ENCODE measurements at places on chromosomes 16 and 17.

- no peak for DNase-seq
These were observed 25.0 kb upstream of the SLC6A2 start for GRCh38 chr16:55630774-55631173.

GRCh38 chr16:11067697-11068141, 123.4 kb downstream of the CLEC16A start:
- DNase-seq, result no peak

DNA sequence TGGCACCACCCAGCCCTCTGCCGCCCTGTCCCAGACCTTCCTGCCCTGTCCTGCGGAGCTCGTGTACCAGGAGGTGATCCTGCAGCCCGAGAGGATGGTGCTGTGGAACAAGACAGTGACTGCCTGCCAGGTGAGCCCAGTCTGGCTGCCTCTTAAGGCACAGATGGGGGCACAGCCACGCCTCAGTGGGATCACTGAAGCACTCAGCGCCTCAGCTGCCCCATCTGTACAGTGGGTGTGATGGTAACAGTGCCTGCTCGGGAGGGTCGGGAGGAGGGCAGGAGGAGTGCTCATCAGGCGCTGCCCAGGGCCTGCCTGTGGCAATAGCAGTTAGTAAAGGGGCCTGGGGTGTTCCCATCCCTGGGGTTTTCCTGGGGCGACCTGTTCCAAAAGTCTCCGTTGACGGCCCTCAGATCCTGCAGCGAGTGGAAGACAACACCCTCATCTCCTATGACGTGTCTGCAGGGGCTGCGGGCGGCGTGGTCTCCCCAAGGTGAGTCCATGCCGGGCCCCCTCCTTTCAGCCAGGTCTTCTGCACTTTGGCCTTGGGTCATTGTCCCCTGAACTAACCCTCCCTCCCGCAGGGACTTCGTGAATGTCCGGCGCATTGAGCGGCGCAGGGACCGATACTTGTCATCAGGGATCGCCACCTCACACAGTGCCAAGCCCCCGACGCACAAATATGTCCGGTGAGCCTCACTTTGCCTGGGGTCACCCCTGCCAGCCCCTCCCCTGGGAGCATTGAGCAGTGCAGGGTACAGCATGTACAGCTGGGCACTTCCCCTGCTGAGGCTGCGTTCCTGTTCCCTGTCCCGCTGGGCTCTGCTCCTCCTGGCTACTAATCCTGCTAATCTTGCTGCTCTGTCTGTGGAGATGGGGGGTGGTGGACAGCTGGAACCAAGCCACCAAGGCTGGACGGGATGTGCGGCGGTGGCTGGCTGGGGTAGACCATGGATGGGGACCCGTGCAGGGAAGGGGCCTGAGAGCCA, 4.5 kb upstream of the TCAP start:
- DNase-seq, result no peak

DNA sequence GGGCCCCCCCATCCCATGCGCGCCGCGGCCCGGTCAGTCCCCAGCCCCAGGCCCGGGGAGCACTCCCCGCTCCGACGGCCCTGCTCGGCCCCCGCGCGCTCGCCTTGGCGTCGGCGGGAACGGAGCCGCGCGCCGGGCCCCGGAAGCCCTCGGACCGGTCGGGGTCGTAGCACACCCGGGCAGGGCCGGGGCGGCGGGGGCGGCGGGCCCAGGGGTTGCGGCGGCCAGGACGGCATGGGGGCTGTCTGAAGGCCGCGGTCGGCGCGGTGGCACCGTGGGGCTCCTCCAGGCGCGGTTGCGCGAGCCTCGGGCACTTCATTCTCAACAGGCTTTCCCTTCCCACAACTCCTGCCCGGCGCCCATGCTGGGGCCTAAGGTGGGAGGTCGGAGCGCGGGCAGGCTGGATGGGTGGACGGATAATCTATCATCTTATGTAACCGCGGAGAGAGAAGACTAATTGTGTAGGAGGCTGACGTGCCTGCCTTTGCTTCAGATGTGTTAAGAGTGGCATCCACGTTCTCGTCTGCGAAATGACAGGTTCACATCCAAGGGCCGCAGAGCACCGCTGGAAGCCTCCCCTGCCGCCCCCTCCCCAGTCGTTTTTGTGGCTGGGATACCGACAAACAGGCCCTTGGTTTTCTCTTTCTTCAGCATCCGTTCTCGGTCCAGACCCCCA, 708 bp downstream of the BAIAP2 start:
- DNase-seq, result peak; percentile 67

GRCh38 chr17:73748508-73748907, 104.3 kb upstream of the SDK2 start:
- DNase-seq, result no peak

GRCh38 chr17:47078801-47079200, 99.7 kb upstream of the RPRML start:
- no peak for DNase-seq

DNA sequence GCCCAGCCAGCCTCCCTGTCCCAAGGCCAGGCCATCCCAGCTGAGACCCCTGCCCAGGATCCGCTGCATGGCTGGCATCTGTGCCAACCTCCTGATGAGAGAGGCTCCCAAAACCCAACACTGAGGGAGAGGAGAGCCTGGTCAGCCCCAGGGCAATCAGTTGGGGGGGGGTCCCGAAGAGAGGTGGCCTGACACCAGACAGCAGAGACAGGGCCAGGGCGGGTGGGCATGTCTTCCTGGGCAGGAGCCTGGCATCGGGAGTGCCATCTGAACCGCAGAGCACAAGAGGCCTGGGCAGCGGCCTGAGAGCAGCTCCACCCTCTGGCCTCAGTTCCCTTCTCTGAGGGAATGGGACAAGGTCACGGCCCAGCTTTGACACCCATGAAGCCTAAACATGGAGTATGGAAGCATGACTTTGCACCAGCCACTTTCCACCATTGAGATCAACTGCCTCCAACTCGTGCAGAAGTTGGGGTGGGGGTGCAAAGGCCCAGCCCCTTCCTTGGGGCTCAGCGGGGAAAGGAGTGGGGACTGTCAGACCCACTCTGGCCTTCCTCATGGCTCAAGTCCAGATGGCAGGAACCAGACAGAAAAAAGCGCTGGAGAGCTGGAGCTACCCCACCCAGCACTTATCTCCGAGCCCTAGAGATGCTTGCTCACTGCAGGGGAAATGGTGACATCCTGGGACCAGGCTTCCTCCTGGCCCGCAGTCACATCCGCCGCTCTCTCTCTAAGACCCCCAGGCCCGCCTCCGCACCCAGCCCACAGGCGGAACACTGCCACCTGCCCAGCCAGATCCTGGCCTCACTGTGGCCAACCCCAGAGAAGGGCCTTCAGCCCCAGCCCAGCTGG, 9.7 kb downstream of the RHBDF2 start:
- no peak for DNase-seq

DNA sequence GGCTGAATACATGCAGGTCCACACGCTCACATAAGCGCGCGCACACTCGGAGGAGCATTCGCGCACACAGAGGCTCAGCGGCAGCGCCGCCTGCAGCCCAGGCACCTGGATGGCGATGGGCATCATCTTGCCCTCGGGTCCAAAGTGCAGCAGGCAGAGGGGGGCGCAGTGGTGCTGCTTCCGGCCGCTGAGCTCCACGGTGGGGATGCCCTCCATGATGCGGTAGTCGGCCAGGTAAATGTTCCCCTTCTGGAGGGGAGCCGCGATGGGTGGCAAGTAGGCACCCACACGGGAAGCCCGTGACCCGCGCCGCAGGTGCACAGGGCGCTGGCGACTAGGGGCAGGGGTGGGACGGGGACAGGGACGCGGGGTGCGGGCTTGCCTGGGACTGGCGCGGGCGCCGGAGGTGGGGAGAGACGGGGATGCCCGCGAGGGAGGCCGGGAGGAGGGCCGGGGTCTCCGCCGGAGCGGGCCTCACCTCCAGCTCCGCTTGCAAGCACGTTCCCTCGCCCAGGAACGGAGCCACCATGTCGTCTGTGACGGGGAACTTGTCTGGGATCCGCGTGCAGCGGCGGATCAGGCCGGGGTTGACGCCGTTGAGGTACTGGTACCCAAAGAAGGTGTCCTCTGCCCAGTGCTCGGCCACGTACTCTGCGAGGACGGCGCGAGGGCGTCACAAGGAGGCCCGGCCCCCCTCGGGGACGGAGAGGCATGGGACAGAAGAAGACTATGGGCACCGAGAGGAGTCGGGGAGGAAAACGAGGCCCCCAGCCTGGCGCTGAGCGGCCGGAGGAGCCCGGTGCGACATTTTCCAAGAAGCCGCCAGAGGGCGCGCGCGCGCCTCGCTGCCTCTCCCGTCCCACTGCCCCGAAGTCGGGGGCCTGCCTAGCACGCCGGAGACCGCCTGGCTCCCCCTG, 8.0 kb downstream of the ALOX12B start:
- DNase-seq, result peak; percentile 82

- no peak for DNase-seq
These were observed 18.9 kb downstream of the MPP3 start for GRCh38 chr17:43814026-43814425.

DNA sequence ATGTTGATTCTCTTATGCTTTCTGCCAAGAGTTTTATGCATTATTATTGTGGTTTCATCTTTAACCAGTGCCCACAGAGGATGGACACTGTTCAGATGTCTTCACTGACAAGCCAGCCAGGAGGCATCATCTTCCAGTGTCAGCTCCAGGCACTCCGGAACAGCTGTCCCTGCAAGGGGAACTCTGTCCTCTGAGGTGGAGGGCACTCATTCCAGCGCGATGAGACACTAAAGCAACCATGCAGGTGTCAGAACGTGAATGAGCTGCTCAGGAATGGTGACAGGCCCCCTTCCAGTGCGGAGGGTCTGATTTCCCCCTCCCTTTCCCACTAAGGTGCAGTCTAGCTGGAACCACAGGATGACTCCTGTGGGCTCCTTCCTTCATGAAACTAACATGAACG, 117.5 kb downstream of the NOG start:
- no peak for DNase-seq

GRCh38 chr16:4608704-4608980, 6.0 kb downstream of the UBALD1 start:
- DNase-seq, result no peak

DNA sequence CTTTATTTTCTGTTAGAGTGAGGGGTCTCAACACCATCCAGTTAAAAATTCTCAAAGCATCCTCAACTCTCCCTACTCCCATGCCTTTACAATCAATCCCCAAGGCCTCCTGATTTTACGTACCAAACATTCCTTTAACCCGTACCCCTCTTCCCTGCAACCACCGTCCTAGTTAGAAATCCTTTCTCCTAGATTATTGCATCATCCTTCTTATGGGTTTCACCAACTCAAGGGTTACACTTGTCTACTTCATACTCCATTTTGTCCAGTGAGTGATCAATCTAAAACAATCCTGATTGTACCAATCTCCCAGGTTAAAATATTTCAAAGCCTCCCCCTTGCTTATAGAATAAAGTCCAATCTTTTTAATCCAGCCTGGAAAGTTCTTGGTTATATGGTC, 24.7 kb downstream of the SOX9 start:
- DNase-seq, result no peak

DNA sequence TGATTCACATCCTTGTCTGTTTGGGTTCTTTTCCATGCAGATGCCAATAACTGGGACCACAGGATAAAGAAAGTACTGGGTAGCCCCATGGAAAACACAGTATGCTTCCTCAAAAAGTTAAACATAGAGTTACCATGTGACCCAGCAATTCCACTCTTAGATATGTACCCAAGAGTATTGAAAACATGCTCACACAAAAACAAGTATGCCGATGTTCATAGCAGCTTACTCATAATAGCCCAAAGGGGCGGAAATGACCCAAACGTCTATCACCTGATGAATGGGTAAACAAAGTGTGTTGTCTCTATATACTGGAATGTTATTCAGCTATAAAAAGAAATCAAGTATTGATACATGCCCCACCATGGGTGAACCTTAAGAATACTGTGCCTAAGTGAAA, 55.4 kb downstream of the CYB5B start:
- DNase-seq, result no peak

- DNase-seq, result no peak
These were observed 115.3 kb upstream of the HLF start for GRCh38 chr17:55149485-55149884.

DNA sequence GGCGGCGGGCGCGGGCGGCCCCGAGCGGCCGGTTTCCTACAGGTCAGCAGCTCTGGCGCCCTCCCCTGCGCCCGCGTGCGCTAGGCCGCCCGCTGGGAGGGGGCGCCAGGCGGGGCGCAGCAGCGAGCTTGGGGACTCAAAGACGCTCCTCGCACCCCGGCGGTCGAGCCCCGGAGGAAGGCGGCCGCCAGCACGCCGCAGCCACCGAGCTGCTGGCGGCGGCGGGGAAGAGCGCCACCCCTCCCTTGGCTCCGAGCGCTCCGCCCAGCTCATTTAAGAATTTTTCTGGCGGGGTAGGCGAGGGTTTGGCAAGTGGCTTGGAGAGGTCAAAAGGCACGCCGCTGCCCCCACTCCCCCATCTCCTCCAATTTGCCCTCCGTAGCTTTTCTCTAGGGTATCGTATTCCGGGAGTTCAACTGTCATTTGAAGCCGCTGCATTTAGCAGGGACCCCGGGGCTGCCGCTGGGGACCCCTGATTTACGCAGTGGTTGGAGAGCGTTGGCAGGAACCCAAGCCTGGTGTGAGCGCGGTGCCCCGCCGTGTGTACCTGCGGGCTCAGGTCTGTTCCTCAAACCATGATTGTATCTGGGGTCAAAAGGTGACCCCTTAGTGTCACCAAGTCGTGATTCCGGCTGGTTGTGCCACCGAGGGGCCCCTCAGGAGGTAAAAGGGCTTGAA, 59.5 kb upstream of the GSE1 start:
- DNase-seq, result peak; percentile 68

DNA sequence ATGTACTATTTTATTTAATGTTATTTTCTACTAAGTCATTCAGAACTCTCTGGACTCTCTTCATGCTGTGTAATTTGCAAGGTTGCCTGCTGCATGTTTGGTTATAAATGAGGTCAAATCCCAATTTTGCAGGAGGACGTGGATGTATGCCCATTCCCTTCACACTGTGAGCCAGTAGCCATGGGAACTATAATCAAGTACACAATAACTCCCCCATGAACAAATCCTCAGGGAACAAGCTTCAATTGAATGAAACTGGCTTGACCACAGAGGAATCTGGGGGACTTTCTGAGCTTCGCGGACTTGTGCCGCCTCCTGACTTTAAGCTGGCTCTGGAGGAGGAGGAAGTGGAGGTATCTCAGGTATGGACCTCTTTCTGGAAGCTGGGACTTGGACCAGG, 14.6 kb upstream of the KCTD13 start:
- DNase-seq, result peak; percentile 34

- DNase-seq, result no peak
These were observed 138.0 kb upstream of the HS3ST2 start for GRCh38 chr16:22675745-22676540.

DNA sequence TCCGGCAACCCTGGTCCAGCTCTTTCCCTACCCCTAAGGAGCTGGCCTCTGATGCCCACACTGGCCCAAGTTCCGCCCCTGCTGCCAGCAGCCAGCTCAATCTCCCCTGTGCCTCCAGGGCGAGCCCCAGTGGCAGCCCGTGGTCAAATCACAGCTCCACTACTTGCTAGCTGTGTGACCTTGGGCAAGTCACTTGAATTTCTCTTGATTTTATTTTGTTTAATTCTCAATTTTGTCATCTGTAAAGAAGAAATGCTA, 10.3 kb downstream of the CASKIN2 start:
- DNase-seq, result no peak
